ENCODE measurements at places on chromosomes 12 and 14. TPM values are rescaled to one million over a fixed set of nuclear protein-coding genes. Genes with fewer than 3 reads are reported as not detected.

- no peaks in the 10 kb centered on the region for H3K36me3 ChIP-seq
- peak; percentile 43 for DNase-seq
- peak overlapping the region; percentile 12 for H3K4me3 ChIP-seq
- H3K27me3 ChIP-seq = no peaks in the 10 kb centered on the region
Observed at GRCh38 chr12:96720363-96720705, 186.7 kb upstream of the NEDD1 start.

DNA sequence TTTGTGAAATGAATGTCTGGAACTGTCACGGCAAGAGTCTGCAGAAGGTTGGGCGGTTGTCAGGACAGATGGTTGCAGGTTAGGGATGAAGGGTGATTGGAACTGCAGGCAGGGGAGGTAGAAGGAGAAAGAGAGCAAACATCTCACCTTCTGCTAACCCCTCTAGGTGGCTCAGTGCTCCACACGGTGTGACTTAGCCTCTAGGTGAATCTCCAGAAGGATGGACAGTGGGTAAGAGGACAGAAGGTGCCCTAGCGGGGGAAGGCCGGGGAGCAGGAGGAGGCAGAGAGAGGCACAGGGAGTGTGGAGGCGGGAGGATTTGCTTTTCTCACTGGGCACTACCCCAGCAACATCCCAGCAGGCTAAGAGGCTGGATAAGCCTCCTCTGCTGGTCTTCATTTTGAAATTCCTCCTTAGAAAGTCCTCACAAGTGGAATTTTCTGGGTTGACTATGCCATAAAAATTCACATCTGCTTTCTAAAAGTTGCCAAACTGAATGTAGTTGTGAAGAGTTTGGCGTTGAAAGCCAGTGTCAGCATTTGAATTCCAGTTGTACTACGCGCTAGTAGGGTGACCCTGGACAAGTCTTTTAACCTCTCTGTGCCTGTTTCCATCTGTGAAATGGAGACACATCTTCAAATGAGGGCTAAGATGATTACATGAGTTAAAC lies 10.7 kb upstream of the GPR68 start:
- no peaks in the 10 kb centered on the region for H3K36me3 ChIP-seq
- H3K27ac ChIP-seq = no peak overlapping the region
- peaks cover 33% of the 10 kb centered on the region for H3K27me3 ChIP-seq
- DNase-seq = no peak
- peaks cover 14% of the 10 kb centered on the region for H3K4me1 ChIP-seq
- H3K4me3 ChIP-seq = no peak overlapping the region

DNA sequence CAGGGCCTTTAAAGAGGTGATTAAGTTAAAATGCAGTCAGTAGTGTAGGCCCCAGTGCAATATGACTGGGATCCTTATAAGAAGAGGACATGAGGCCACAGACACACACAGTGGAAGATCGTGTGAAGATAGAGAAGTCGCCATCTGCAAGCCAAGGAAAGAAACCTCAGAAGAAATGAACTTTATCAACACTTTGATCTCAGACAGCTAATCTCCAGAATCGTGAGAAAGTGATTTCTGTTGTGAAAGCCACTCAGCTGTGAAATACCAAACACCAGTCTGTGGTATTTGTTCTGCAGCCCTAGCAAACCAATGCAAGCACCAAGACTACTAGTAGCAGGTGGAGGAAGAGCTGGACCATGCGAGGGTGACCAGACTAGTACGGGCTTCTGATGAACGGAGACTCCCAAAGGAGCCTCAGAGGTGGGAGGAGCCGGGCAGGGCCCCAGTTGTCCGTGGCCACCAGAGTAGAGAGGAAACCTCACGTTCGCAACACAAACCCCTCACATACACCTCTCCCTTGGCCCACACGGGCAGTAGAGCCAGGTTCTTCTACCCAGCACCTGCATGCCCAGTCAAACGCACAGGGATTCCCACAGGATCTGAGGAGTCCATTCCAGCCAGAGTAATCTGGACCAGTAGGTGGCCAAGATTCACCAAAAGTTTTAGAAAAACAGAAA lies 243.0 kb downstream of the TTC8 start:
- peaks cover 21% of the 10 kb centered on the region for H3K27me3 ChIP-seq
- no peak for DNase-seq
- H3K27ac ChIP-seq = no peak overlapping the region
- peaks cover 12% of the 10 kb centered on the region for H3K4me1 ChIP-seq
- H3K36me3 ChIP-seq = no peaks in the 10 kb centered on the region
- no peak overlapping the region for H3K4me3 ChIP-seq

GRCh38 chr14:76371066-76371465 lies 4.9 kb upstream of the ESRRB start:
- no peak overlapping the region for H3K27ac ChIP-seq
- DNase-seq = no peak
- no peaks in the 10 kb centered on the region for H3K36me3 ChIP-seq

DNA sequence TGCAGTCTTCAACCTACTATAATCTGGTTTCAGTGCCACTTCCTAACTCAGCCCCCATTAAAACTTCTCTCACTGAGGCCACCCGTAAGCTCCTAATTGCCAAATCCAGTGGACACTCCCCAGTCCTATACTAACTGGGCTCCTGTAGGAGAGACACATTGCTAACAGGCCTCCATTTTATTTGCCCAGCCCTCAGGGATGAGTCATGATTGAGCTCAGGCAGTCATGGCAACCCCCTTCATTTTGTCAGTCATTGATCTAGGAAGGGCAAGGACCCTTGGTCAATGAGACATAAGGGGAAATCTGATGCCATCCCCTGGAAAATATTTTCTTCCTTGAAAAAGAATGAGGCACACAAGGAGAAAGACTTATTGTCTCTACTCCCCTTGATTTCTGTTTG lies 70.1 kb upstream of the HIF1A start:
- DNase-seq = no peak
- no peaks in the 10 kb centered on the region for H3K27me3 ChIP-seq
- no peak overlapping the region for H3K4me3 ChIP-seq
- H3K36me3 ChIP-seq = no peaks in the 10 kb centered on the region

DNA sequence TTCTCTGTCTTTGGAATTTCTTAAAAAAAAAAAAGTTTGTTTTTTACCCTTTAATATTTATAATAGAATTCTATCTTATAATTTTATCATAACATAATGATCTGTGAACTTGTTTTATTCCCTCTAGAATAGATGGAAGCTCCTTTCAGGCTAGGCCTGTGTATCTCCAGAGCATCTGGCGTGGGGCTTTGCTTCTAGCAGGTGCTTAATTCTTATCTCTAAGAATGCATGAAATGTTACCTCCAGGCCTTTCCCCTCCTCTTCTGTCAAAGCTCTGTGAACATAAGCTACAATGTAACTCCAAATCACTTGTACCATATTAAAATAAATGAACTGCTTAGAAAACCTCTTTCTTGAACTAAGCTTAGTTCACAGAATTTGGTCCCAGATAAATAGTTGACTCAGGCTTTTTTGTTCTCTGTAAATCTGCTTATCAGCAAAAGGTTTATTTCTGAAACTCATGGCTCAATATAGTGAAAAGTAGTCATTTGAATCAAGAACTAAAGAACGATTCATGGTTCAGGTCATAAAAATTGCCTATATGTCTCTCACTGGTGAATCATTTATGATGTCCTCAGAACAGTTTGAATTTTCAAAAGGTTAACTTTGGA lies 407.1 kb downstream of the TRHDE start:
- no peaks in the 10 kb centered on the region for H3K36me3 ChIP-seq
- no peaks in the 10 kb centered on the region for H3K27me3 ChIP-seq
- no peak overlapping the region for H3K27ac ChIP-seq
- no peak overlapping the region for H3K4me3 ChIP-seq
- DNase-seq = no peak

DNA sequence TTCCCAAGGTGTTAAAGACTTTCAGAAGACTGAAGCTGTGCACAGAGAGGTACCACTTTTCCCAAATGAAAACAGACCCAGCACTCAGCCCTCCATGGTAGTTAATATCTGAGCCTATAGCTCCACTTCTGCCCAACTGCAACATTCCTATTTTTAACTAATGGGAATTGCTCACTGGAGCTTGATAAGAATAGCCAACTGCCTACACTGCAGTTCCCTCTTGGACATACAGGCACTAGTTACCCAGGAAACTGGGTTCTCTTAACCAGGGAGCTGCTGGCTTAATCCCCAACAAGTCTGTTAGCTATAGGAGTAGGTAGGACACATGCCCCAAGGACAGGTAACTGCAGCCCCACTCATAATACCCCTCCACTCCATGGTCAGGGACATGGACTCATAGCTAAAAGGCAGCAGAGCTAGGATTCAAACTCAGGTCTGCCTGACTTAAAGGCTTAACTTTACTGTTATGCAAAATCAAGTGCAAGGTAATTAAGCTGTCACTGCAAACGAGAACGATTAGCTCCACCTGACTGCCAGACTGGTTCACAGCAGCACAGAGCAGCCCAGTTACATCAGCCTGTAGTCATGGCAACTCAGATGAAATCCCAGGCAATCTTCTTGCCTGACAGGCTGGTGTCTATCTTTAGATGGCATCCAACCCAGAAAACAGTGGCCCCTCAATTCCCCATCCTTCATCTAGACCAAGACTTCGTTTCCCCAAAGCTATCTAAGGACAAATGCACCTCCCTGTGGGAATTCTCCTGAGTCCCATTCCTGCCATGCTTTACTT lies 77.1 kb upstream of the ACTN1 start:
- H3K4me1 ChIP-seq = peaks cover 21% of the 10 kb centered on the region
- H3K27ac ChIP-seq = peak overlapping the region; percentile 54
- H3K27me3 ChIP-seq = no peaks in the 10 kb centered on the region
- no peak overlapping the region for H3K4me3 ChIP-seq

- no peaks in the 10 kb centered on the region for H3K4me1 ChIP-seq
- no peaks in the 10 kb centered on the region for H3K27me3 ChIP-seq
- peaks cover 82% of the 10 kb centered on the region for H3K36me3 ChIP-seq
- H3K4me3 ChIP-seq = no peak overlapping the region
- DNase-seq = no peak
Observed at GRCh38 chr14:91466192-91466591, 43.9 kb downstream of the PPP4R3A start.

DNA sequence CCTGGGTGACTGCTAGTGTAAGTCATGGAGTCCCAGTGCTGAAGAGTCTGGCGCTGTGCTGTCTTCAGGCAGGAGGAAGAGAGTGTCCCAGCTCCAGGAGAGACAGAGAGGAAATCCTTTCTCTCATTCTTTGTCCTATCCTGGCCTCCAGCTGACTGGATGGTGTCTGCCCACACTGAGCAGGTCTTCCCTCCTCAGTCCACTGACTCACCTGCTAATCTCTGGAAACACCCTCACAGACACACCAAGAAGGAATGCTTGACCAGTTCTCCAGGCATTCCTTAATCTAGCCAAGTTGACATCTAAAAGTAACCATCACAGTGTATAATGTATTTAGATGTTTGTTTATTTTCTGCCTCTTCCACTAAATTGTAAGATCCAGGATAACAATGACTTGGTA lies 53.9 kb downstream of the EMP1 start:
- H3K4me3 ChIP-seq = no peak overlapping the region
- H3K27ac ChIP-seq = no peak overlapping the region
- DNase-seq = no peak
- no peaks in the 10 kb centered on the region for H3K36me3 ChIP-seq
- H3K4me1 ChIP-seq = peaks cover 15% of the 10 kb centered on the region
- peaks cover 28% of the 10 kb centered on the region for H3K27me3 ChIP-seq

DNA sequence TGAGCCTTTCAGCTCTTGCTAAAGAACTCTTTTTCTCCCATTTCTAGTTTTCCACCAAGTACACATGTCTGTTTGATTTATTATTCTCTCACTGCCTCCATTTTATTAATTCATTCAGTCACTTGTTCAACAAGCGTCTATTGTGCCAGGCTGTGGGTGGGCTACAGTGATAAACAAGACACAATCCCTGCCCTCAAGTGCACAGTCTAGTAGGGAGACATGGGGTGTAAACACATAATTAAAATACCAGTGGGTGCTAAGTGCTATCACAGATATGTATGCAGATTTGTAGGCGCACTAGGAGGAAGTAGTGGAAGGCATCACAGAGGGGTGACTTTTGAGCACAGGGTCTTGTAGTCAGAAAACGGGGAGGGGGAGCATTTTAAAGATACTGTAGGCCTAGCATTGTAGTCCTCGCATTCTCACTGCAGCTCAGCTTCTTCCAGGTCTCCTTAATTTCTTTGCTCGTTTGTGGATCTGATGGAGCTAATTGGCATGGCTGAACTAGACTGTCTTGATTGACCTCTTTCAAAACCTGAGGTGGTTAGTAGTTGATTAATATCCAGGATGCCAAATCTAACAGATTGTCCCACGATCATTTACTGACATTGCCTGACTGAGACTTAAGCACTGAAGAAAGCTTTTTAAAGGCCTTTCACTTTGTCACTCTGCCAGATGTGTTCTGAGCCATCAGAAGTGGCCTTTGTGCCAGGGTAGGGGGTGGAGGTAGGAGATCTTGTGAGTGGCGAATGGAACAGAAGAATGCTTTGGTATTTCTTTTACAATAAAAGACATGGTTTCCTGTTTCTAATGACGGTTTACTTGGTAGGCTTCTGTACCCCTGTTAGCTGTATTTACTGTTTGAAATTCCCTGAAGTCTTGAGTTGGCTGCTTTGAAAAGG lies 116.9 kb downstream of the DIP2B start:
- peaks cover 62% of the 10 kb centered on the region for H3K4me1 ChIP-seq
- H3K36me3 ChIP-seq = no peaks in the 10 kb centered on the region
- peak overlapping the region; percentile 20 for H3K4me3 ChIP-seq
- H3K27ac ChIP-seq = peak overlapping the region; percentile 39
- no peak for DNase-seq
- no peaks in the 10 kb centered on the region for H3K27me3 ChIP-seq

DNA sequence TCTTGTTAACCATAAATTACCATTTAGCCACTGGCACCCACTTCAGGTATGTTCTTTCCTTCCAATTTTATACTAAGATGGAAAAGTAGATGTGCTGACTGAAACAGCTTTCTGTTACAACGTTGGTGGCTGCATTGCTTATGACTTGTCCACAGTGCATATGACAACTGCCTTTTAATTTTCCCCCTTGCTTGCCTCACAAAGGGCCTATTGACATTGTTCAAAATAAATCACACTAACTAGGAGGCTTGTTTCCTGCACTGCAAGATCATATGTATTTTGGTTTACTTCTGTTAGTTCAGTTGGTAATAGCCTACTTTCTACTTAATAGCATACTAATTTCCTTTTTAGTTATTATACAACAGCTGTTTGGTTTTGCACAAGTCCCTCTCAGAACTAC lies 55.4 kb downstream of the SCAF11 start:
- no peak for DNase-seq
- peaks cover 8% of the 10 kb centered on the region for H3K36me3 ChIP-seq
- peaks cover 6% of the 10 kb centered on the region for H3K4me1 ChIP-seq
- no peak overlapping the region for H3K27ac ChIP-seq

GRCh38 chr12:88419794-88420193 lies 160.5 kb downstream of the KITLG start:
- no peaks in the 10 kb centered on the region for H3K4me1 ChIP-seq
- H3K27ac ChIP-seq = no peak overlapping the region
- H3K4me3 ChIP-seq = no peak overlapping the region
- no peaks in the 10 kb centered on the region for H3K27me3 ChIP-seq

KIF21A gene
- total RNA-seq = 26.4 TPM

HOXC13 gene
- not detected for total RNA-seq
